ENCODE measurements at places on chromosomes 4 and X.

DNA sequence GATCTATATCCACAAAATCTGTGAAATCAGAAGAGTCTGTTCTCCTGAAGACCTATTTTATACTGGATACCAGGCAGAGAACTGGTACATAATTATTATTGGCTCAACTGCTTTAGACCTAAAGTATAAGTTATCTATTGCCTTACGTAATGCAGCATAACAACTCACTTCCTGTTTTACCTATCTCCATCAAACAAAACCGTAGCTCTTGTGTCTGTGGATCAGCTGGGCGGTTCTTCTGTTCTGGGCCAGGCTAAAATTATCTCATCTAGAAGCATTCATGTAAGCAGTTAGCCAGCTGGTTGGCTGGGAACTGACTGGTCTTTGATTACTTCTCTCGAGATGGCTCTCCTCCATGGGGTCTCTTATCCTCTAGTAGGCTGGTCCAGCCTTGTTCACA is 57.8 kb downstream of the PPP1R2C start:
- no peak for DNase-seq

GRCh38 chr4:59689149-59689548 is 1511.0 kb upstream of the ADGRL3 start:
- peak; percentile 73 for DNase-seq

GRCh38 chr4:134754301-134755019 is 552.9 kb upstream of the PABPC4L start:
- no peak for DNase-seq

GRCh38 chrX:135015523-135016245 is 6.7 kb downstream of the RTL8B start:
- no peak for DNase-seq

DNA sequence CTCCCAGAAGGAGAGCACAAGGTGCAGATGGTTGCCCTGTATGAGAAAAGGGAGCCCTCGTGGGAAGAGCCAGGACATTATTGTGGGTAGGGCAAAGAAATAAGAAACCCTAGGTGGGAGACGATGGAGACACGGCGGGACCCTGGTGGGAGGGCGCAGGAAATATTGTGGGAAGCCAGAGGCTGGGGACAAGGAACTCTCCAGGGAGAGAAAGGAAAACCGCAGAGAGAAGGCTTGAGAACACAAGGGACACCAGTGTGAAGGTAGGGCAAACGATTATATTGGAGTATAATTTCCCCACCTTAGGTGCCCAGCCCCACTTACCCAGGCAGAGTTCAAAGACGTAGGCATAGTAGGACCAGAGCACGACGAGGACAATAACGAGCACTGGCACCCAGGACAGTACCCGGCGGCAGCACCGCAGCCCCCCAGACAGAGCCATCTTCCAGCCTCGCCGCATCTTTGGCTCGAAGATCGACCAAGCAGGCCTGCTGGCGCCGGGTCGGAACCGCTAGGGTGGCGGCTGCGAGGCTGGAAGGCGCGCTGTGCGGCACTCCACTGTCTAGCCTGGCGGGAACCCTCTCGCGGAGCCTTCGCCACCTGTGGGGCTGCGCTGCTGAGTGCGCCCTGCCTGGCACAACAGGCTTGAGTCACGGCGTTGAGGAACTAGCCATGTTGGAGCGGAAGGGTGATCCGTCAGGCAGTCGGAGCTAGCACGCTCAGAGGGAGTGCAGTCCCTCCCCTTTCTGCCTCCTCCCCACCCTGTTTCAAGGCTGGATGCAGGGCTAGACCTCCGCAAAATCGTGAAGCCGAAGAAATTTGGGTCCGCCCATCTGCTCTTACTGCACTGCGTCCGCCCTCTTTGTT is at the start of gene ZDHHC15:
TSS of gene ZDHHC15 (minus strand) at position 473 of the 867 bp plus-strand sequence. CDS start at position 460, 13 bp downstream.
- peak; percentile 54 for DNase-seq

GRCh38 chr4:2177443-2178093 is 64.4 kb downstream of the HAUS3 start:
- peak; percentile 23 for DNase-seq

DNA sequence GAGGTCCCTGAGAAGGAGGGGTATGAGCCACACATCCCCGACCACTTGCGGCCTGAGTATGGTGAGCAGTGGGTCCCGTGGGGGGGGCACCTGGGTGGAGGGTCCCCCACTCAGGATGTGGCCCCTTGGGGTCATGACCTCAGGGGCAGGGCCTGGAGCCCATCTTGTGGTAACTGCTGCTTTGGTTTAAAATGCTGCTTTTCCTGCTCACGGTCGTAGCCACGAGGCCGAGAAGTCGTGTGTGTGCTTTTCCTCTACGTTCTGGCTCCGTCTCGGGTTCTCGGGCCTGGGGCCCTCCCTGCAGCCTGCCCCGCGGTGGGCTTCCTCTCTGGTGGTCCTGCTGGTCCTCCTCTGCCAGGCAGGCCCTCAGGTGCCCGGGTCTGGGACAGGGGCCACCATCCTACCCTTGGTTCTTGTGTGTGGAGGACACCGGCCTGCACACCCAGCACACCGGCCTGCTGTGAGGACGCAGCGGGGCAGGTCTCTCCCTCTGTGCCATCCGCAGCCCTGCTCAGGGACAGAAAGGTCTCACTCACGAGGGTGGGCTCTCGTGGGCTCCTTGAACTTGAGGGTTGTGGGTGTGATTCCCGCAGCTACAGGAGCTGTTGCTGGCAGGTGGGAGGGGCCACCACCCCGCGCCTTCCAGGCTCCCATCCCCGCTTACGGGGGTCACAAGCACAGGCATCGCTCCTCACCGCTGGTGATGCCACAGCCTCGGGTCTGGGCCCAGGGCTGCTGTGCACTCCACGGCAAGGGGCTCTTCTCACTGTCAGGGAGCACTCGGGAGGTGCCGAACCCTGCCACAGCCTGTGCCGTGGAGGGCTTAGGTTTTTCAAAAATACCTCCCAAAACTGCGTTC is 19.6 kb downstream of the UVSSA start:
- no peak for DNase-seq

DNA sequence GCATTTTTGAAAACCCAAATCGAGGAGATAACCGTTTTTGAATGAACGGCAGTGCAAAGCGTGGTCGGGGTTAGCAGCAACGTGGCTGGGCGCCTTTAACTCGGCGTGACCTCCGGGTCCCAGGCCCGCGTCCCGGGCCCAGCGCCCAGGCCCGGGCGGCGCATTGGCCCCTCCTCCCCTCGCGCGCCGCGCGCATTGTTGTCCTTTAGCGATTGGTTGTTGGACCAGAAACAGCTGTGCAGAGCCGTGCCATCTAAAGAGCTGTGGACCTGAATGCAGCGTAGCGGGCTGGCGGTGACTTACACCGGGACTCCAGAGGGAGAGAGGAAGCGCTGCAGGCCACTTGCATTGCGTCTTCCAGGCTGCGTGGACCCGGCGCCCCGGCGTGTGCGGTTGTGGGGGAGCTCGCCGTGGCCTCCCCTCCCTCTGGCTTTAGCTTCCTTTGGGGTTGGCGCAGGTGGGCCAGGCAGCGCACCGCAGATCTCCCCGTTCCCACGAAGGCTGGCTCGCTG is at the start of gene STOX2:
TSS of gene STOX2 (plus strand) at position 227 of the 512 bp plus-strand sequence. CDS start 1,484 bp downstream, outside the sequence.
- peak; percentile 94 for DNase-seq

DNA sequence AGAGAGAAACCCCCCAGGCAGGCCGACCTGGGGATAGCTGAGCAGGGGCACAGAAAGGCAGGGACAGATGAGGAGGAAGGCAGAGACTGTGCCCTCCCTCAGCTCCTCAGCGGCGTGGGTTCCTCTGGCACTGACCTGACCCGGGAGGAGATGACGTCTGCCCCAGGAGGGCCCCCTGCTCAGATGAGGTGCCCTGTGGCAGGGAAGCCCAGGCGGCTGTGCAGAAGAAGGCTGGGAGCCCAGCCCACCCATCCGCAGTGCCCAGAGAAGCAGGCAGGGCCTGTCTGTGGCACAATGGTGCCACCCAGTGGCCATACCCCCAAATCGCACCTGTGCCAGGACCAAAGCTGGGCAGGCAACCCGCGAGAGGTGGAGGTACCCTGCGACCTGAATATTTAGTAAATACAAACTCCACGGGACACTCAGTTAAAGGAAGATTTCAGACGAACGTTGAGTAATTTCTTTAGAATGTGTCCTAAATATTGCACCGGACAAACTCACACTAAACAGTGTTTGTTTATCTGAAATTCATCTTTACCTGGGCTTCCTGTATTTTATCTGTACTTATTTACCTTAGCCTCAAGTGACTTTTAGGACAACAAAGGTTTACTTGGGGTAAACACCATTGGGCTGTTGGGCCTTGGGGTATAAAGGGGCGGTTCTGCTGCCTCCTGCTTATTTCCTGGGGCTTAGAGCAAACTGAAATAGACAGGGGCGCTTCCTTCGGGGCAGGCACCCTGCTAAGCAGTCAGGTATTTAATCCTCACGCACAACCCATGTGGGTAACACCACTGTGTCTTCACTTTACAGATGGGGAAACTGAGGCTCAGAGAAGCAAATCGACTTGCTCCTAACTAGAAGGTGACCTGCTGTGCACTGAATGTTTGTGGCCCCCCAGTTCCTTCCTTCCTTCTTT is 46.5 kb upstream of the HMX1 start:
- peak; percentile 69 for DNase-seq

- DNase-seq: no peak
Observed at GRCh38 chr4:124206779-124207605, 505.5 kb downstream of the ANKRD50 start.

DNA sequence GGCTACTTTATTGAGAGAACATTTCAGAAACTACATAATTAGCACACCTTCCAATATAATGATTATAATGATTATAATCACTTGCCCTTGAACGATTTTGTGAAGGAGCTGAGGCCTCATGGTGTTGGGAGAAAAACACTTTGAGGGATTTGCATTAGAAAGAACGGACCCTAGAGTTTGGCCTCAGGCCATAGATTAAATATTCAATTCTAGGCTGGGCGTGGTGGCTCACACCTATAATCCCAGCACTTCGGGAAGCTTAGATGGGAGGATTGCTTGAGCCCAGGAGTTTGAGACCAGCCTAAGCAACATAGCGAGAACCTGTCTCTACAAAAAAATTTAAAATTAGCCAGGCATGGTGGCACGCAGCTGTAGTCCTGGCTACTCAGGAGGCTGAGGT is 12.9 kb upstream of the PRKG2 start:
- no peak for DNase-seq

GRCh38 chrX:70171624-70172023 is 5.7 kb upstream of the DGAT2L6 start:
- no peak for DNase-seq

All from DMS53 (cell line).